Heart right ventricle (tissue), 16 donors: ENCODE measurements at places on chromosomes 6 and 20. TPM values are rescaled to one million over a fixed set of nuclear protein-coding genes. Genes with fewer than 3 reads are reported as not detected.

Gene OR12D3
- polyA plus RNA-seq: not detected

DNA sequence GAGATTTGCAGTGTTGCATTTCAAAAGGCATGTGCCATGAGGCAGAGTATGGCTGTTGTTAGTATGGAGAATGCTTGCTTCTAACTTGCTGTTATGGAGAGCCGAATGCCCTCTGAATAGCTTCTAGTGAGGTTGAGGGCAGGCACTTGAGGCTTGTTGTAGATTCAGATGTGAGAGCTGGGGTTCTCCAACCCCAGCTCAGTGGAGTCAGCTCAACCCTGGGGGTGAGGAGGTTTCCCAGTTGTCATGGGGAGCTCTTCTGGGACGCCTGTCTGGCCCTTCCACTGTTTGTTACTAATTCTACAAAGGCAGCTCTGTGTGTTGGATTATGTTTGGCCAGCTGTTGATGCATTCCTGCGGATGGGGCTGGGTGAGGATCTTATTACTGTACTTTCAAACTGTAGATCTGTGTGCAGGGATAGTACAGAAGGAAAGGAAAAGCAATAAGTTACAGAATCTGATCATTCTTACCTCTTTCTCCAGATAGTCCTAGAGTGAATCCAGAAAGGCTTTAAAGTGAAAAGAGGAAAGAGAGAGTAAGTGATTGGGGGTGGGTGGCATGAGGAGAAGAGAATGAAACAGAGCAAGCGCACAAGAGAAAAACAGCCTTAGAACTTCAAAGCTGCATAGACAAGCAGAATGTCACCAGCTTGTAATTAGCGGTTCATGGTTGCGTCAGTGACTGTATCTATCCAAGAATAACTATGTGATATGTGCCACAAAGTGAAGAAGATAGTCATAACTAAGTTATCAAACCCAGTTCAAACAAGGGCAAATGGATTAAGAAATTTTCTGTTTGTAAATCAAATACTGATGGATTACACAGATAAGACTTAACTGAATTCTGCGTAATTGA, 148.7 kb downstream of the PRL start:
- H3K27ac ChIP-seq: no peak overlapping the region
- peak overlapping the region; percentile 43 for H3K4me3 ChIP-seq
- DNase-seq: peak; percentile 16
- H3K27me3 ChIP-seq: no peaks in the 10 kb centered on the region

Gene ZBTB12
- 2.0 TPM for polyA plus RNA-seq

Gene FUT9
- polyA plus RNA-seq: not detected

DNA sequence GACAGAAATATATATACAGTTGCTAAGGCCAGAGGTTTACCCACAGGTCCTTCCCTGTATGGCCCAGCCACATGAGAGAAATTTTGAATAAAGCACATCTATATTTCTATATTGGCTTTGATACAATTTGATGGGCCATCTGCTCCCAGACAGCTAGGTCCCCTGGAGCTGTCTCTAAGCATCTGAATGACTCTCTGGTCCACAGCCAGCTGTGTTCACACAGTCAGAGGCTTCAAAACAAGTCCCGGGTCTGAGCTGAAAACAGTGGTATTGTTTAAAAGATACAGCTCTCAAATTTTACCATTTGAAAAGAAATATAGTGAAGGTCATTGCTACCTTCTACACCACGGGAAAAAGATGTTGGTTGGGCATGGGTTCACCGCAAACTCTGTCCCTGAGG, 161.1 kb downstream of the SLC35B3 start:
- no peak overlapping the region for H3K27ac ChIP-seq
- H3K36me3 ChIP-seq: no peaks in the 10 kb centered on the region
- no peaks in the 10 kb centered on the region for H3K4me1 ChIP-seq
- no peaks in the 10 kb centered on the region for H3K27me3 ChIP-seq

DNA sequence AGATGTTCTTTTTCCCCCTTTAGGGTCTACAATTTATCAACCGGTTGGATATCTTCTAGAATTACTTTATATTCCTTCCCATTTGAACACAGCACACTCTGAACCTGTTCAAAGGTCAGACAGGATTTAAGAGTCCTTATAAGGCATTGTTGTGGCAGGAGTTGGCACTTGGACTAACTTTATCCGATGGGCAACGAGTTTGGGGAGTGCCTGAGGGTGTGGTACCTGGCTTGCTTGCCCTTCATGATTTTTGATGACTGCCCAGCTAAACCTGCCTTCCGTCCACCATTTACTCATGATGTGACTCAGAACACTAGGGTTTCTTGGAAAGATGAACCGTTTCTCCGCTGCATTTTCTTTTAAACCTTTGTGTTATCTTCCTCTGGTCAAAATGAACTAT, 285.2 kb downstream of the FOXC1 start:
- no peak overlapping the region for H3K4me3 ChIP-seq
- no peaks in the 10 kb centered on the region for H3K36me3 ChIP-seq

Gene KIFC1
- 0.29 TPM for polyA plus RNA-seq

GRCh38 chr20:36491901-36492617, 49.3 kb upstream of the MYL9 start:
- no peak overlapping the region for H3K27ac ChIP-seq
- H3K4me3 ChIP-seq: no peak overlapping the region
- DNase-seq: peak; percentile 42
- H3K4me1 ChIP-seq: peaks cover 84% of the 10 kb centered on the region

GRCh38 chr20:35116258-35116657, 23.7 kb upstream of the TRPC4AP start:
- H3K36me3 ChIP-seq: peaks cover 82% of the 10 kb centered on the region
- H3K27me3 ChIP-seq: no peaks in the 10 kb centered on the region
- peak overlapping the region; percentile 35 for H3K27ac ChIP-seq
- no peak overlapping the region for H3K4me3 ChIP-seq
- no peak for DNase-seq
- peaks cover 25% of the 10 kb centered on the region for H3K4me1 ChIP-seq

Gene TENT5A
- polyA plus RNA-seq: 17.3 TPM

Gene LY6G6C
- not detected for polyA plus RNA-seq

DNA sequence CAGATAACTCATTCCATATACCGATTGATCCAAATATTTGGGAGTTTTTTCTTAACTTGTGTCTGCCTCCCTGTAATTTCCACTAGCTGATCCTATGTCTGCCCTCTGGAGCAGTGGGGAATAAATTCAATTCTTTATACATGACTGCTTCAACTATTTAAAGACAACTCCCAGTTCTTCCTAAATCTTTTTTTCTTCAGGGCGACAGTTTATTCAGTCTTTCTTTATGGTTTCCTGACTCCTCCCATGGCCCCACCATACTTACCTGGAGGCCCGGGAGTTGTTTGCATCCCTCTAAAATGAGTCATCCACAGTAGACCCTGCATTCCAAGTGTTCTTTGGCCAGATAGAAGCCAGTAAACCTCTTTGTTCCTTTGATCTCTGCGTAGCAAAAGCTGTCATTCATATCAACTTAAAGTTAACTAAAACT, 73.6 kb downstream of the LCA5 start:
- no peaks in the 10 kb centered on the region for H3K36me3 ChIP-seq
- no peaks in the 10 kb centered on the region for H3K27me3 ChIP-seq
- H3K4me3 ChIP-seq: no peak overlapping the region

Gene SLA2
- polyA plus RNA-seq: 0.23 TPM
